Regular cardiac myocyte (primary cell): ENCODE measurements at places on chromosomes 2 and 18. TPM values are rescaled to one million over a fixed set of nuclear protein-coding genes. Genes with fewer than 3 reads are reported as not detected.

UNC80 gene
- not detected in 2 replicates for total RNA-seq

CKAP2L gene
- 2.3 and 18.6 TPM in 2 replicates for total RNA-seq

CBLN2 gene
- total RNA-seq = not detected in 2 replicates

NOSTRIN gene
- 0.19 and 1.4 TPM in 2 replicates for total RNA-seq

TCF23 gene
- not detected in 2 replicates for total RNA-seq

CCDC141 gene
- total RNA-seq = 0.19 and 0.56 TPM in 2 replicates

OXER1 gene
- total RNA-seq = not detected in 2 replicates

TEKT4 gene
- not detected in 2 replicates for total RNA-seq

EML4 gene
- total RNA-seq = 55.8 and 56.4 TPM in 2 replicates

STK11IP gene
- total RNA-seq = 11.5 and 19.4 TPM in 2 replicates
